ENCODE measurements at places on chromosomes 1 and 21.

GRCh38 chr21:39799178-39799577 lies 54.2 kb downstream of the IGSF5 start:
- DNase-seq = no peak

DNA sequence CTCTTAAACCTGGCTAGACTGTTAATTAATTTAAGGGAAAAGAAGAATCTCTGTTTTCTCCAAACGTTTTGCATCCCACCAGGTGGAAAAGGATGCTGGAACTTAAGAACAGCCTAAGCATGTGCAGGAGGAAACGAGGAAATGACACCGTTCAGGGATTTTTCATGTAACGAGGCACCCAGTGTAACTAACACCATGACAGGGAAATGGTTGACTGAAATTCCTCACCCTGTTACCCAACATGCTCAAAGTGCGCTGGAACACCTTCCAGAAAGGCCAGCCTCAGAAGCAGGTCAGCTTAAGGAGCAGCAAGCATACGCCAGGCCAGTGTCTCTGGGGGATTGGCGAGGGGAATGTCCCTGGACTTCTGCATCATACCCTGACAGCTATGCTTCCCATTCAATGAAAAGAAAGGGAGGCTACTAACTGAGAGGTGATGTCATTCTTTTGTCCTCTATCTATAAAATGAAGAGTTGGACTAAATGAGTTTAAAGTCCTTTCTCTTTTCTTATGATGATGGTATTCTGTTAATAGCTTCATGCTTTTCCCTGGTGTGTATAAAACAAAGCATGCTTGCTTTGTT lies 21.6 kb downstream of the TNN start:
- no peak for DNase-seq

GRCh38 chr21:15797577-15798363 lies 68.0 kb downstream of the USP25 start:
- no peak for DNase-seq

- peak; percentile 67 for DNase-seq
Observed at GRCh38 chr1:151988405-151988923, 5.2 kb downstream of the S100A10 start.

DNA sequence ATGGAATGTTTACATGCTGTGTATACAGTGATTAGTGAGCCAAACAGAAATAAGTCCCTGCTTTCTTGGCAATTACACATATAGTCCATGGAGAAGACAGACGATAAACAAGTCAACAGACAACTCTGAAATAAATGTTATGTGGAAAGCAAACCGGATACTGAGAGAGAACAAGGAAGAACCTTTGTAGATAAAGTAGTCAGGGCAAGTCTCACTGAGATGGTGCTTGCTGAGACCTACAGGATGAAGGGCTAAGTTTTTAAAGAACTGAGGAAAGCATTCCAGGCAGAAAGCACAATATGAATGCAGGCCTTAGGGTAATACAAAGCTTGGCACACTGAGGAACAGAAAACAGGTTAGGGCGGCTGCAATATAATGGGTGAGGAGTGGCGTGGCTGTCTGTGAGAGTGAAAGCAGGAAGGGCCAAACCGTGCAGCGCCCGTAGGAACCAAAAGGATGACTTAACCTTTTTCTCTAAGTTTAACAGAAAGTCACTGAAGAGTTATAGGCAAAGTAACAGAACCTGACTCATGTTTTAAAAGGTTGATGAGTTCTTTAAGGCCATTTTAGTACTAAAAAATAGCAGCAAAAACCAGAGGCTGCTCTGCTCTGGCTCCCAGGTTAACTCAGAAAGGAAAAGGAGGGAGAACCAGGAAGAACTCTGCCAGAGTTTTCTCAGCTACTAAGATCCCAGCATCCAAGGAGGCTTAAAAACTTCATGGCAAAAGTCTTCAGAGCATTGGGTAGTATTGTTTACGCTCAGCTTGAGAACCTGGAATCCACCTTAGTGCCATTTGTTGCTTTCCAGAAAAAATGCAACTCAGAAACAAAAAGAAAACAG lies 8.7 kb upstream of the TTF2 start:
- no peak for DNase-seq

- DNase-seq = no peak
Observed at GRCh38 chr1:172421974-172422604, 1.6 kb downstream of the C1orf105 start.

- DNase-seq = no peak
Observed at GRCh38 chr1:89203166-89203565, 4.4 kb upstream of the GBP4 start.

- DNase-seq = no peak
Observed at GRCh38 chr1:29255134-29255666, 18.9 kb downstream of the PTPRU start.

DNA sequence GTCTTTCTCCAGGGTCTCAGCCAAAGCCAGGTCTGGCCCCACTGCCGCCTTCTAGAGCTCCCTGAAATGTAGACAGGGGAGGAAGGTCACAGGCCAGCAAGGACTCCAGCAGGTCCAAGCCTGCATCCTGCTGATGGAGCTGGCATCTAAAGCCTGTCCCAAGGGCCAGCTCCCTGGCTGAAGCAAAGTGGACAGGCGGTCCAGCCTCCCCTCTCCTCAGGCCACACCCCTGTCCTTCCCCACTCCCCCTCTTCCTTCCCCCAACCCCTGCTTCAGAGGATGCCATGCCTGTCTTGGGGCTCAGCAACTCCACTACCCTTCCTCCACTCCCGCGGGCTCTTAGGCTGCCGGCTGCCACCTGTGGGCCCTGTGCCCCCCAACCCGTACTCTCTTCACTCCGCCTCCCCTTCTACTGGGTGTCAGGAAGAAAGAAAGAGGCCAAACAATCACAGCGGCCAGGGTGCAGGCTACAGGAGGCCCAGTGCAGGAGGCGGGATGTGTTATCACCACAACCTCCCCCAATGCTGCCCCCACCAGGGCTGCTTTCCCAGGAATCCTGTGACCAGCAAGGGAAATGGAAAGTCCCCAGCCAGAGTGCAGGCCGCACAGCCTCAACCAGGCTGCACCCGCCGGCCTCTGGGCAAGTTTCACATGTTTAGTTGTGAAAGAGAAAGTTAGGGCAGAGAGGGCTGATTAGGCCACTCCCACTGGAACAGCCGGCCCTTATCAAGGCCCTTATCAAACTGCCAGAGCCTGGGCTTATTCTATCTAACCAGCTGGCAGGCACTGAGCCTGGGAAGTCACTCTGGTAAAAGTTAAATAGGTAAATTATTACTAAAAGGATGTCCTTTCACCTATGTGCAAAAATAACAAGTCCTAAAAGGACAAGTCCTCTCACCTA lies 34.1 kb downstream of the ACOT7 start:
- DNase-seq = peak; percentile 48

GRCh38 chr1:203239526-203240305 lies 10.2 kb upstream of the CHIT1 start:
- DNase-seq = no peak

DNA sequence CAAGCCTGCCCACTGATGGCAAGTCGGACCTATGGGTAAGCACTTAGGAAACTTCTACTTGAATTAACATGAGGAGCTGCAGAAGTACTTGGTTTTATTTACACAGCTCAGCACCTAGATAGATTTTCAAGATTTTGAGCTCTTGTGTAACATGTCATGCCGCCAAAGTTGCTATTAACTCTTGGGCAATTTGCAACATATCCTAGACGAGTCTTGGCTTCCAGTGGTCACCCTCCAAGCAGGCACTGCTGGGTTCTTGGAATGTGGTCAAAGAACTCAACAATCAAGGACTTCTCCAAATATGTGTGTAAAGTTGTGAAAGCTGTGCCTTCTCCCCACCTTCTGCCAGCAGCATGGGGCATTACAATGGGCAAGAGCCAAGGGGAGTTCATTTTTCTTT lies 17.8 kb upstream of the GUCA2B start:
- no peak for DNase-seq

GRCh38 chr1:111882559-111882958 lies 106.9 kb downstream of the KCND3 start:
- no peak for DNase-seq

DNA sequence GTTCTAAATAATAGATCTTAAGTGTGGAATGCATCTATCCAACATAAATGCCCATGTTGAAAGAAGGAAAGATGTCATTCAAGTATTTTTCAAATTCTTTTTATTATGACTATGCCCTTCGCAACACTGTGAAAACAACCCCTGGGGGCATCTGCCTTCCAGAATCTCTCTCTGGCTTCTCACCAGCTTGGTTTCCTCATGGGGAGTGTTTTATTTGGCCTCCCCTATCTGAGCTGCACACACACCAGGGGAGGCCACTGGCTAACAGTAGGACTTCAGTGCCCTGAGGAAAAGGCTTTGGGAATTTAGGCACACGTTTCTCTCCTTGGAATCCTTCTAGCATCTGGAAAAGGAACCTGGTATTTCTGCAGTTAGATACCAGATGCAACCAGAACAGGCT lies 130.6 kb downstream of the EDEM3 start:
- DNase-seq = no peak

DNA sequence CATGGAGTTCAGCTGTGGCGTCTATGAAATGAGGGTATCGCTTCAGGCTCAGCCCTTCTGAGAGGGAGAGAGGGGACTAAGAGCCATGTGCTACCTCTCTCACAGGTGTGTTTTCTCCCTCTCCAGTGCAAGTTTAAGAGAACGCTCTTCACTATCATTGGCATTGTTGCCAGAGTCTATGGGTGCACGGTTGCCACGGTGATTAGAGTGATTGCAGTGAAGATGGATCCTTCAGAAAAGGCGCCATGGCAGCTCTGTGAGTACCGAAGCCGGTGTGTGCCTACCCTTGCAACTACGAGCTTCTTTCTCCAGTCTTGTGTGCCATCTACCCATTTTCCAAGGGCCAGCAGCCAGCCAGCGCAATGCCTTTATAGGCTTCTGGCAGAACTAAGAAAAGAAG lies 290.5 kb downstream of the OMA1 start:
- no peak for DNase-seq

DNA sequence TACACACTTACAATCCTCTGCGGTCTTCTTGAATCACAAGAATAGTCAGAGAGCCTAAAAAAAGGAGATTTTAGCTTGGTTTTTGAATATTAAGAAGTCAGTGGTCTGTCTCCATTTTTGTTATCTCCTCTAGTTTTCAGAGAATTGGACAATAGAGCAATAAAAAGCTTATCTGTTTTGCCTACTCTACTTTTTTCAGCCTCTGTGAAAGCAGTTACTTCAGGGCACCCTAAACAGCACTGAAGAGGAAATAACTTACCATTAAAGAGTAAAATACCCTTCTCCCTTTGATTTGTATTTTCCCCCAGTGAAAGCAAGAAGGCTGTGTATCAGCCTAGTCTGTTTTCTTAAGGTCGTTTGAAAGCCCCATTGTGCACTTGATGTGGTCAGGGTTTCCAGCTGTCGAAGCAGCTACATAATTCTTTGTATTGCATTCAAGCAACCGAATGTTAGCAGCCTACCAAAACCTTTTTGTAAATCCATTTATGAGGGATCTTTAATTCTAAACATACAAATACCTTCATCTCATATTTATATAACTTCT lies 1.0 kb downstream of the NTMT2 start:
- DNase-seq = no peak

DNA sequence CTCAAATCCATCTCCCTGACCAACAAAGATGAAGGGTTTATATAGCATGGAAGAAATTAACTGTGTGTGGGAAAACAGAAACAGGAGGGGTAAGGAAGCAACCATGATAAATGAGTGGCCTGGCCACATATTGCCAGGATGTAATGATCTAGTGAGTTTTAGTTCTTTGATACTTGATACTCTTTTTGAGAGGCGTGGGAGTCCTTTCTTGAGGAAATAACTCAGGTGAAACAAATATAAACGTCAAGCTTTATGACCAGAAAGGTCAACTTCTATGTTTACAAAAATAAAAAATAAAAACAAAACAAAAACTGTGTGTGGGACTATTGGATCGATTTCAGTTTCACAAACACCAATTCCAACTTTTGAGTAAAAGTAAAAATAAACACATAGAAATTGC lies 860.8 kb upstream of the B3GALT2 start:
- no peak for DNase-seq

Data from A549 (cell line).